ENCODE measurements at places on chromosomes 7 and 10.

GRCh38 chr7:42469341-42469740 lies 232.3 kb upstream of the GLI3 start:
- ATAC-seq = no peak
- H3K27ac ChIP-seq = no peak overlapping the region
- H3K36me3 ChIP-seq = no peaks in the 10 kb centered on the region
- H3K4me3 ChIP-seq = no peak overlapping the region

- H3K4me1 ChIP-seq = no peaks in the 10 kb centered on the region
- peaks cover 16% of the 10 kb centered on the region for H3K27me3 ChIP-seq
- H3K27ac ChIP-seq = no peak overlapping the region
- no peaks in the 10 kb centered on the region for H3K36me3 ChIP-seq
- no peak overlapping the region for H3K4me3 ChIP-seq
These were observed 318.4 kb downstream of the GLRX3 start for GRCh38 chr10:130454543-130455000.

DNA sequence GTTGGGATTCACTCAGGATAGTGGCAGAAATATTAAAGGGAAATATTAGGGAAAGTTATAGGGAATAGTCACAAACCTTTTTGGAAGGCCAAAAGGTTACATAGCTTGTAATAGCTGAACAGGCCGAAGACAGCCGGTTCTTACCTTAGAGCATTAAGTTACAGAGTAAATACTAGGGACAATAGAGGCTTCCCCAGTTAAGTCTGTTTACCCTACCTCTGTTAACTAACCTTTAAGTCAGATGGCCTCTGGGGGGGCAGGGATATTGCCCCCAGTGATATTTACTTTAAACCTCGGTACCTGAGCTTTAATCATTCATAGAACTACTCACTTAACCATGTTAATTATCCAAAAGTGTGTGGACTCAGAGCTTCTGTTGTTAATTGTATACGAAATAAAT lies 7.4 kb downstream of the POLR1F start:
- H3K27ac ChIP-seq = no peak overlapping the region
- H3K36me3 ChIP-seq = peaks cover 52% of the 10 kb centered on the region
- no peak for ATAC-seq
- H3K4me1 ChIP-seq = peaks cover 14% of the 10 kb centered on the region

GRCh38 chr10:113320987-113321386 lies 231.9 kb upstream of the HABP2 start:
- no peaks in the 10 kb centered on the region for H3K4me1 ChIP-seq
- H3K36me3 ChIP-seq = no peaks in the 10 kb centered on the region
- peaks cover 8% of the 10 kb centered on the region for H3K27me3 ChIP-seq
- no peak overlapping the region for H3K4me3 ChIP-seq

- no peaks in the 10 kb centered on the region for H3K27me3 ChIP-seq
- H3K4me3 ChIP-seq = no peak overlapping the region
- no peaks in the 10 kb centered on the region for H3K36me3 ChIP-seq
- H3K4me1 ChIP-seq = peaks cover 46% of the 10 kb centered on the region
These were observed 179.5 kb upstream of the ITGB1 start for GRCh38 chr10:33137356-33138005.
